ENCODE measurements at places on chromosomes 5 and 9. TPM values are rescaled to one million over a fixed set of nuclear protein-coding genes. Genes with fewer than 3 reads are reported as not detected.

DNA sequence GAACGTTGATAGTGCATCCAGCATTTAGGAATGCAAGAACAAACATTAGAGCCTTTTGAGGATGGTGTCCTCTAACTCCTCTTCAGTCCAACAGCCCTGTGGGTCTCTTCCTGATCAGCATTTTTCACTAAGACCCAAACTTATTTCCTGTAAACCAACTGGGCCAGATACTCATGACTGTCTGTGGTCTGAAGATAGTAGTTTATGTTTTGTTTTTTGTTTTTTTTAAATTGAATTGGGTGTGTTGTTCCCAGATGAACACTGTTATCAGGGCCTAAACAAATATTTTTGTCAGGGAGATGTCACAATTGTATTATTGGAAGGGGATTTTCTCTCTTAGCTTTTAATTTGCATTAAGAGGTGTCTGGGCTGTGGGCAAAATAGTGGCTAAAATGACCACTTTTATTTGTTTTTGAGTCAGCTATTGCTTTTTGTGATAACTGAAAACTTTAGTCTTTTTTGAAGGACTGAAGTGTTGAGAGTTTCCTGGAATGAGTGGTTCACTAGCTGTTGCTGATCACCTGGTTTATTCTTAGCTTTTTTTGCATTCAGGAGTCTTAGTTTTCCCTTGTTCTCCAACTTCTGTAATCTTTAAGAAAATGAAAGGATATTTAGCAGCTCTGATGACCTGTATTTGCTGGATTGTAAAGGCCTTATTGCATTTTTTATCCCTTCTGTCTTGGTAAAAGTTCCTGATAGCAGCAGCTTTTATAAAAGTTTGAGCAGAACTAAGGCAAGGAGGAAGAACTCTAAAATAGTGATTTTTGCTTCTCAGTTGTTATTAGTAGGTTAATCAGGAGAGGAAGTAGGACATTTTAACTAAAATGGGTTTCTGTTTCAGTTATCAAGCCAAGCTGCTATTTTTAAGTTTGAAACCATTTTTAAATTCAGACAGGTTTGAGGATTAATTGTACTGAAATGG lies 5.5 kb downstream of the MAN2A1 start:
- DNase-seq = no peak

DNA sequence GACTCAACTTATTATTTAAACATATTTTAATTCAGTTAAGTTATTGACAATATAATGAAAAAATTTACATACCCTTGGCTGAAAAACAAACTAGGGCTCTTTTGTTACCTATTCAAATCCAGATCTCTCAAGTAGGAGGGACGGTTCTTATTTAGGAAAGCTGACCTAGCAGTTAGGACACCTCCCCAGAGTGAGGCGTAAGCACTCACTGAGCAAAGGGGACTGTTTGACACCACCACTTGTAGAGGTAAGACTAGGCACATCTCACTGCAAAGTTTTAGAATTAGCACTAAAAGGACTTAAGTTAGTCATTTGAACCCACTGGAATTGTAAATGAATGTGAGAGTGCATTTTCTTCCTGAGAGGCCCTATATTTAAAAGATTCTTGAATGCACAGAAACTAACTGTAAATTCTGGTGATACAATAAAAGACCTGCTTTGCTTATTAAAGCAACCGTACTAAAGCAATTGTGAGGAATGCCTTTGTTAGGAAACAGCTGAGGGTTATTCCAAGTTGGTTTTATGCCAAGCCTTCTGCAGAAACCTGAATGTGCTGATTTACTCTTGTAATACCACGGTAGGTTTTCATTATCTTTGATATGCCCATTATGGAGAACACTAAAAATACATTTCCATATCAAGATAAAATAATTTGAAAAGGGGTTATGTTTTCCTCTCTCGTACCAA lies 16.2 kb downstream of the HACD4 start:
- no peak for DNase-seq

DNA sequence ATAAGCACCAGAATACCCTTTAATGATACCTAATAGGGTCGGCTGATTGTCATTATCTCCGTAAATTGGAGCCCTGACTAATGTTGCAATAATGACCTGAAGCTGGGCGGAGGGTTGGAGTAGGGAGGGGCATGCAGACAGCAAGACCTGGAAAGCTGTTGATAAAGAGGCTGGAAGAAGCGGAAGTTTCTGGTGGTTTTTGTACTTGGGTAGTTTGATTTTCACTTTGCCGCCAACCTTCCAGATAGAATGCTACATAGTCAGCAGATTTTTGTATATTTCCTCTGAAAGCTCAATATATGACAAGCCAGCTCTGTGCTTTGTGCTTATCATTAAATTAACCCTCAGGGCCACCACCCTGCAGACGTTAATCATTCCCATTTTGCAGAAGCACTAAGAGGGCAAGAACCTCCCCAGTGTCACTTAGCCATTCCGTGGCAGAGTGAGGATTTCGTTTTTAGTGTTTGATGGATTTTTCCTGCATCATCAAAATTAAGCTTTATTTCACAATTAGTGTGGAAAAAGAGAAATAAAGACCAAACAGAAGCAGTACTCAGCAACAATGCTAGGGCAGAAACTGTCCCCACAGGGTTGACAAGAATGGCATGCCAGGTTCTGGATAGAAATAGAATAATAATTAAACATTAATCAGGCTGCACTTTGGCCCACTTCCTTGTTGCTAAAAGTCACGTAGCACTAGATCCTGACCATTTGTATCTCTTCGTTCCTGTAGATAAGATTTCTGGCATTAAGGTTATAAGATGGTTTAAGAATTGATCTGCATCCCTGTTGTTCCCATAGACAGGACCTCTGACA lies 34.7 kb downstream of the DIRAS2 start:
- DNase-seq = no peak

The QSOX2 gene
- total RNA-seq = 6.8 TPM

DNA sequence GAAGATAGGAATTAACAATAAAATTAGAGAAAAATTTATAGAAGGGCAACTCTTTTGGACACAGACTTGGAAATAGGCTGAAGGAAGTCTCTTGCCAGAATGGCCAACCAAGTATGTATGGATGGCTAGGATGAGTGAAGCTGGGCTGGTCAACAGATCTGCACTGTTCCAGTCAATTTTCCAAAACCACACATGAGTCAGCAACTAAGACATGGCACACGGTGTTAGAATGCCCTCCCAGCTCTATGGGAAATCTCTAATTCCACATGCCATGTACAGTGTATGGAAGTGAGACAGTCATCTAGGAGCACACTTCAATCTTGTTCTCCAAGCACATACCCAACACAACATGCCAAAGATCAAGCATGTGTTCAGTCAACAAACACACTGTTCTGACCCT lies 129.6 kb downstream of the GLIS3 start:
- DNase-seq = no peak

Measured in right cardiac atrium (tissue), 5 donors.